HS-5 (cell line): ENCODE measurements at places on chromosomes 2 and 18.

DNA sequence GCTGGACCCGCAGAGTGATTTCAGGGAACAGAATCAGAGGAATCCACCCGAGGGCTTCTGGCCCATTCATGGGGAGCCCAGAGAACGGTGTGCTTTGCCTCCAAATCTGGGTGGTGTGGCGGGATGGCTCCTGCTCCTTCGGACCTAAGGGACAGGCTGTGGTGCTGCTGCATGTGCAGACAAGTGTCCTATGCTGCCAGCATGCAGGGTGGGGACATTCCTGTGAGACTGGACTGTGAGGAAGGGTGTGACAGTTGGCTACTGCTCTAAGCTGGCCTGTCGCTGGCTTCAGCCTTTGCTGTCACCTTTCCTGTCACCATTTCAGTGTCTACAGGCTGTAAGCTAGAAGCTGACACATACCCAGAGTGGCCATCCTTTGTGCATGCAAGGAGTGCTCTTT, 2.9 kb upstream of the SLC4A3 start:
- DNase-seq: no peak

DNA sequence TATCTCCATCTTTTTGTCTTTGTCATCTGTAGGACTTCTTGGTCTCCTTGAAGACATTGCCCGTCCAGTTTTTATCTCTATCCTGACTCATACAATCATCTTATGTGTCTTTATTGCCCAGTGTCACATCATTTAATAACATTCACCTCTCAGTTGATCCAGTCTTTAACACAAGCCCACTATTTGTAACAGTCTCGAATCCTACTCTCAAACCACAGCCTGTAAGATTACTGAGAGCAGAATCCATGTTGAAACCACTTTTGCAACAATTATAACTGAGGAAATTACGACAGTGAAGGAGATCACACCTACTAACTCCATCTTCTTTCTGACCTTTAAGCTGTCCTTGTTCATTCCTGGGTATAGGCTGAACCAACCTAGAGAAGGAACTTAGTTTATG, 1206.0 kb upstream of the ZEB2 start:
- no peak for DNase-seq

GRCh38 chr2:26807788-26808460, 22.1 kb downstream of the CENPA start:
- no peak for DNase-seq

DNA sequence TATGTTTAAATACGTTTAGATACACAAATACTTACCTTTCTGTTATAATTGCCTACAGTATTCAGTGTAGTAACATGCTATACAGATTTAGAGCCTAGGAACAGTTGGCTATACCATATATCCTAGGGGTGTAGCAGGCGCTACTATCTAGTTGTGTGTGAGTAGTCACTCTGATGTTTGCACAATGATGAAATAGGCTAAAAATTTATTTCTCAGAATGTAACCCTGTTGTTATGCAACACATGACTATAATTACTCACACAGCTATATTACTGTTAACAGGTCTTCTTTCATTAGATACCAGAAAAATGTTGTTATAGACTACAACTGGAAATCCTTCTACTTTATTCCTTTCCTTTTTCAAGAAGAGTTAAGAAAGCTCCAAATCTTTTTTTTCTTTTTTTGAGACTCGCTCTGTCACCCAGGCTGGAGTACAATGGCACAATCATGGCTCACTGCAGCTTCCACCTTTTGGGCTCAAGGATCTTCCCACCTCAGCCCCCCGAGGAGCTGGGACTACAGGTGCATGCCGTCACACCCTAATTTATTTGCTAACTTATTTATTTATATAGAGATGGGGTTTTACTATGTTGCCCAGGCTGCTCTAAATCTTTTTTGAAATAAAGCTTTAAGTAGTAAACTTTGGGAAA, 48.5 kb downstream of the C2orf74 start:
- DNase-seq: peak; percentile 70

DNA sequence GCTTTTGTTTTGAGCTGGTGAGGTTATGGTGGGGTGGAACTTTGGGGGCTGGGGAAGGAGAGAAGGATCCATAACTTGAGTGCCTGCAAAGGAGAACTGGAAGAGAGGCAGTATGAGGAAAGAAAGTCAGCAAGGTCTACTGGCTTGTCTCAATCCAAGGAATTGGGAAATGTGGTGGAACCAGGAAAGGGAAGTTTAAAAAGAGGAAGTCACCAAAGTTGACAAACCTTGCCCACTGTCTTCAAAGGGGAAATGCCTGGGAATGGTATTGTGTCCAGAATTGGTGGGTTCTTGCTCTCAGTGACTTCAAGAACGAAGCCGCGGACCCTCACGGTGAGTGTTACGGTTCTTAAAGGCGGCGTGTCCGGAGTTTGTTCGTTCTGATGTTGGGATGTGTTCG, 304.1 kb upstream of the FAM98A start:
- DNase-seq: no peak

DNA sequence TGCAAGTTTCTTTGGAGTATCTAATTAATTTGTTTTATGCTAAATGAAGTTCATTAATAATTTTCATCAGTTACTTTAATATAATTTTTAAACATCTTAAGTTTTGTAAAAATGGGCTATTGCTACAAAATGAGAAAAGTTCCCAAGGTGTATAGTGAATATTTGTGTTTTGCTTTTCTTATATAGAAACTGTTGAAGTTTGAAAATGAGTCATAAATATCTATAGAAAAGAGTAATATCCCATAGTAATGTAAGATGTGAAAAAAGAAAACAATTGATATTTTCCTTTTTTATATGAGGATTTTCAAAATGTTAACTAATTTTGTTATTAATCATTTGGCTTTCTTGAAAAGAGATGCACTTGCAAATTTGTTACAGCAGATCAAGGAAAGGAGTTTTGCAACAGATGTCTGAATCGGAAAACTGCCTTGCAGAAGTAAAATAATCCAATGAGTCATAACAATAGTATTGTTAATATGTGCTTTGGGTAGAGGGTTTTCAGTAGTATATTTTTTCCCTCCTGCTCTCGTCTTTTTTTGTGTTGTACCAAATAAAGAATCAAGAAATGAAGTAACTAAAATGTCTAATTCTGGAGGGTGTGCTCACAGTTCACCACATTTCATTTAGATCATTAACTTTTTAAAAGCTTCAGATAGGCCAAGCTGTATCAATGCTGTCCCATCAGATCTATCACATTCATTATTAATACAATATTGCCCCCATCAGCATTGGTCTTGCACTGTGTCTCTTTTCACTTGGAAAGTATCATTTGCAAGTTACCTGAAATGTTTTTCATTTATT, 15.5 kb downstream of the DUSP19 start:
- DNase-seq: peak; percentile 38

DNA sequence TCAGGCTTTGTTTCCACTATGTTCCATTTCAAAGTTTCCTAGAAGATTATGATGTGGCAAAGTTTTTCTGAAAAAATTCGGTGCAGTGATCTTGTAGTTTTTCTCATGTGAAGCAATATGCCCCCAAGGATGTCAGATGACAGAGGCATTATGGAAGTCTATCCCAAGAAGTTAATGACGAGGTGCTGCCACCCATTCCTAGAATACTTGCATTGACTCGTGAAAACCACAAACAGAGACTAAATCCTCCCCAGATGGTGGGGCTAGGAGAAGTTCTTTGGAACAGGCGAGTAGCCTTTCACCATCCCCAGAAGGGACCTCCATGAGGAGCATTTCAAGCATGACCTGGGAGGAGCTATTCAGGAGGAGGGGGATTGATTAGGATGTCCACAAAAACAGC, 40.2 kb upstream of the COPS8 start:
- no peak for DNase-seq

DNA sequence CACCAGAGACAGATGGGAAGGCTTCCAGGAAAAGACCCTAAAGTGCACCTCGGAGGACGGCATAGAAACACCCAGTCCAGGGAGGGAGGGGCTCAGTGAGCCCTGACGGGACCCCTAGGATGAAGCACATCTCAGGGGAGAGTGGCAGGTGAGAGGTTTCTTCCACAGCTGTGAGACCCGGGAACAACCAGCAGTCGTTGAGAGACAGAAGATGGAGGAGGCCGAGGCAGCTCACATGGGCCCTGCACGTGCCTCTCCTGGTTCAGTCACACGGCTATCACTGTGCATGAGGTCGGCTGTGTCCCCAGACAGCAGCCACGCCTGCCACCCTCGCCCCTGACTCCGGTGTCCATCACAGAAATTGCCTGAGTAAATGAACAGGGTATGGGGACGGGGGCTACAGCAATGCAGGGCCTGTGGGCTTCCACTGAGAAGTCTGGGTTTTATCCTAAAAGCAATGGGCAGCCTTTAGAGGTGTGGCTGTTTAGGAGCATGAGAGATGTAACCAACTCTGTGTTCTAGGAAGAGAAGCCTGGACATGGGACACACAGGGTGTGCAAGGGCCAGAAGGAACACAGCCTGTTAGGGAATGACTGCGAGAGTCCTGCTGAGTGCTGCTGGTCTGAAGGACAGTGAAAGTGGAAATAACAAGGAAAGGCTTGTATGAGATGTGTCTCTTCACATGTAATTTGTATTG, 102.0 kb downstream of the TMEM18 start:
- DNase-seq: no peak

DNA sequence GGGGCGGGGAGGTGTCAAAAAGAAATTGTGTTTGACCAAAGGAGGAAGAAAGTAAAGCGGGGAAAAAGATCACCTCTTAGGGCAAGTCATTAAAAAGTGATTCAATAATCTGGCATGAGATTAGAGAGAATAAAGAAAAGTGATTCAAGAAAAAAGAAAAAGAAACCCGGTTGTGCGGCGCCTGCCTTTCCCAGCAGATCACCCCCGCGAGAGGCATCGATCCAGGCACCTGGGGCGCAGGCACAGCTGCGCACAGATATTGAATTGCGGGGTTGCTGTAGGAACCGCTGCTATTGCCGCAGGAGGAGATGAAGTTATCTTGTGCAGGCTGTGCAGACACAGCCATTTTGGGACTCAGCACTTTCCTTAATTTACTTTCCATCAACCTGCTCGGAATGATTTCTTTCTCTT, 71.2 kb downstream of the PLB1 start:
- DNase-seq: no peak

- DNase-seq: no peak
These were observed 346.7 kb downstream of the SS18 start for GRCh38 chr18:25743646-25744151.

- no peak for DNase-seq
These were observed 310.7 kb upstream of the MYT1L start for GRCh38 chr2:2641541-2642410.

- DNase-seq: no peak
These were observed 567.6 kb downstream of the KCNJ3 start for GRCh38 chr2:155266109-155266508.

- DNase-seq: no peak
These were observed 42.2 kb downstream of the METTL4 start for GRCh38 chr18:2529154-2529553.

DNA sequence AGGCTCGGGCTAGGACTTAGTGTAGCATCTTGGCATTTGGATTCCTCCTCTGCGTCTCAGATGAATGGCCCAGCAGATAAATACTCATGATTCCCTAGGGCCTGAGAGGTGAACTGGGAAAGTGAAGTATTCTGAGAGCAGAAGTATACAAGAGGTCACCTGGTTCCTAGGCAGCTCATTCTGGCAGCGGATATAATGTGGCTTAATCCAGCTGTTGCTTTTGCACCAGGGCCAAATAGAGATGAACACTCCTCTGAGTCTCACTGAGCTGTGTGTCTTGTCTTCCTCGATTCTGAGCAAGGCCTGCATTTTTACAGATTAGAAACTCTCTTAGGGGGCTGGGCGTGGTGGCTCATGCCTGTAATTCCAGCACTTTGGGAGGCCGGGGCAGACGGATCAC, 196.1 kb downstream of the SLC4A3 start:
- DNase-seq: no peak

DNA sequence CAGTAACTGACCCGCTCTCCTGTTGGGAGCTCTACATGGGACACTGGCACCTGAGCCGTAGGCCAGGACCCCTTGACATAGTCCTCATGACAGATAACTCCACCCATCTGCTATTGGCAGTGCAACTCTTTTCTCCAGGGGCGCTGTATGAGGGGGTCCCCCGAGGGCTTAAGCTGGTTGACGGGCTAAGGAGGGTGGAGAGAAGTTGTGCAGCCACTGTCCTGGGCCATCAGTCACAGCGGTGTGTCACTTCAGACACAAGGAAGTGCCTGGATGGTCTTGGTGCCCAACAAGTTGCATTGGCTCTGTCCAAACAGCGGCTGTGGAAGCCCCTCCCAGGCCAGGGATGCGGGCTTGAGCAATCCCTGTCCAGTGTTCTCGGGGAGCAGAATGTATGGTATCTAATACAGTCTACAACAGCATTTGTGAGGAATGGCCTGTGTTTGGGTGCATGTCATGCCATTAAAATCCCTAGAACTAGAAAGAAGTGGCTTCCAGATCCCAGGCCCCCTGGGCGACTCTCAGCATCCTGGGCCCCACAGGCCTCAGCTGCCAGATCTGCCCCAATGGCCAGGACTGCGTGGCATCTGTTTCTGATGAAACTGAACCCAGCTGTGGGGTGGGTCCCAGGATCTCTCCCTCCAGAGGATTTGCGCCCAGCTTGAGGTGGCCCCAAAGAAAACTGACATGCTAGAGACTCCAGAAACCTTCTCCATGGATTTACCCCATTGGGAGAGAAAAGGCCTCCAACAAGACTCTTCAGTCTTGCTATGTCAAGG, 23.3 kb downstream of the TTC32 start:
- no peak for DNase-seq

DNA sequence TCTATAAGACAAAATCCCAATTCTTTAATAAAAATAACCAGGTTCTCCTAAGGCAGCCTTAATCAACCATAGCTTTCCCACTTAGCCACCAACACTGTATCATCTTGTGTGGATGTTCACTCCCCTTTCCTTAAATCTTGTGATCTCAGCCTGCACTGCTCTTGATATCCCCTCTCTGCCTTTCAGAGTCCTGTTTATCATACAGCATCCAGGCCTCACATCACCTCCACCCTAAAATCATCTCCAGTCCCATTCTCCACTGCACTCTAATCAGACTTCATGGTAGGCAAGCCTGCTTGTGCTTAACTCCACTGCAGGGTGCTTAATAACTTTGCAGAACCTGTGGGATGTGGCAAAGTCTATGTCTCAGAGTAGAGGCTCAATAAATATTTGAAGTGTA, 18.8 kb downstream of the ARHGAP15 start:
- no peak for DNase-seq

DNA sequence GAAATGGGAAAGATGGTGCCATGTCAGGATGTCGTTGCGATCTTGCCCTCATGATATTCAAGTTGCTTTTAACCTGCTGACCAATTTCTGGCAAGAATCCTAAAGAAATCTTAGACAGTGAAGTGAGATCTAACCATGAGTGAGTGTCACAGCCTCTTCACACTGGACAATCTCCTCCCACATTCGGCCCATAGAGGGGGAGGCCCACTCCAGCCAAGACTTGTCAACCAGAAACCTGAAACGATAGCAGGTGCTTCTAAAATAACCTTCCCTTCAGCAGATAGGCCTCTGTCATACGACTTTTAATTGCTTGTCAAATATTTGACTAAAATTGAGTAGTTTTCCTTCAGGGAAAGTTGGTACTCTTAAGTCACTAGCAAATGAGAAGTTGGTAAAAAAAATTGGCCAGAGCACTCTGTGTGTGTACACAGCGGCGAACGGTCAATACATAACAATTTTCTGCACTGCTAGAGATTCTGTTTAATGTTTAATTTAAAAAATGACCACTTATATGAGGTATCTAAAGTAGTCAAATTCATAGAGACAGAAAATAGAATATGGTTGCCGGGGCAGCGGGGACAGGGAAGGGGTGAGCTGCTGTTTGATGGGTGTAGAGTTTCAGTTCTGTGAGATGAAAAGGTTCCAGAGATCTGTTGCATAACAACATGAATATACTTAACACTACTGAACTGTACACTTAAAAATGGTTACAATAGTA, 110.2 kb downstream of the VAPA start:
- no peak for DNase-seq
